Suppressor macrophage treated with lipopolysaccharide for 4 hours (primary cell): ENCODE measurements at places on chromosomes 1 and 21.
A peak's percentile ranks its signal among the peaks of the same experiment; 100 is the strongest.

DNA sequence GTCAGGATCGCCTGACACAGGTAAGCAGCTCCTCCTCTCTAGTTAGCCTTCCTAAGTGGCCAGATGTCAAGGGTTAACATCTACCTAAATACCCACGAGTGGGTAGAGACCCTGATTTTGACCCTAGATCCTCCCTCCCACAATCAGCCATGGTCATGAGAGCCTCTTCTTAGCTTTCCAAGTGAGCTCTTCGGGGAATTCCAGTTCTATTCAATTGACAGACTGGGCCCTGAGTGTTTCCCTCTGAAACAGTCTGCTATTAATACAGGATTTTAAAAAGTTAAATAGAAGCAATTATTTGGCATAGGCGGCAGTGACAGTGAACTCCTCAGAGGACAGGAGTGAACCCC, 28.1 kb downstream of the C2CD2 start:
- DNase-seq = no peak

GRCh38 chr1:228830185-228830953, 95.1 kb downstream of the RHOU start:
- DNase-seq = no peak

- DNase-seq = peak; percentile 84
Observed at GRCh38 chr1:222711319-222712252, 705 bp downstream of the AIDA start.

- DNase-seq = no peak
Observed at GRCh38 chr1:164598719-164599118, 39.7 kb downstream of the PBX1 start.

GRCh38 chr1:218317061-218317460, 28.1 kb upstream of the TGFB2 start:
- no peak for DNase-seq

- no peak for DNase-seq
Observed at GRCh38 chr1:222761083-222761482, 24.1 kb downstream of the FAM177B start.

GRCh38 chr1:9822897-9823692, 670 bp downstream of the CLSTN1 start:
- DNase-seq = peak; percentile 47

- peak; percentile 86 for DNase-seq
Observed at GRCh38 chr1:148388260-148389026, 94.7 kb downstream of the PPIAL4G start.

DNA sequence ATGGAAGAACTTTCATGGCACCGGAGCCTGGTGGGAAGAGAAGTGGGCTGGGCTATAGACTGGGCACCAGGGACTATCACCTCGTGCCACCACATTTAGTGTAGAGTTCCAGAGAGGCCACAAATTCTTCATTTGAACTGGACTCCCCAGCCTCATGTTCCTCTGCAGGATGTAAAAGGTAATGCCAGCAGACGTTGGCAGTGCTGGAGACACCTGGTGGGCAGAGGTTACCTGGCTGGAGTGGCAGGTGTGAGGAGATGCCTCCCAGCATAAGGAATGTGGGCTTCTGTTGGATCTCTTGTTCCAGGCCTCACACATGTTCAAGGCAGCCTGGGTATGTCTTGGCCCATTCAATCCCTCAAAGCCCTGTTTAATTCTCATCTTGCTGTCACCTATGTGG, 35.2 kb downstream of the TEX35 start:
- DNase-seq = no peak
